HS-27A (cell line): ENCODE measurements at places on chromosomes 1 and 21.

- DNase-seq, result no peak
These were observed 699.9 kb downstream of the MATN1 start for GRCh38 chr1:30023339-30024022.

DNA sequence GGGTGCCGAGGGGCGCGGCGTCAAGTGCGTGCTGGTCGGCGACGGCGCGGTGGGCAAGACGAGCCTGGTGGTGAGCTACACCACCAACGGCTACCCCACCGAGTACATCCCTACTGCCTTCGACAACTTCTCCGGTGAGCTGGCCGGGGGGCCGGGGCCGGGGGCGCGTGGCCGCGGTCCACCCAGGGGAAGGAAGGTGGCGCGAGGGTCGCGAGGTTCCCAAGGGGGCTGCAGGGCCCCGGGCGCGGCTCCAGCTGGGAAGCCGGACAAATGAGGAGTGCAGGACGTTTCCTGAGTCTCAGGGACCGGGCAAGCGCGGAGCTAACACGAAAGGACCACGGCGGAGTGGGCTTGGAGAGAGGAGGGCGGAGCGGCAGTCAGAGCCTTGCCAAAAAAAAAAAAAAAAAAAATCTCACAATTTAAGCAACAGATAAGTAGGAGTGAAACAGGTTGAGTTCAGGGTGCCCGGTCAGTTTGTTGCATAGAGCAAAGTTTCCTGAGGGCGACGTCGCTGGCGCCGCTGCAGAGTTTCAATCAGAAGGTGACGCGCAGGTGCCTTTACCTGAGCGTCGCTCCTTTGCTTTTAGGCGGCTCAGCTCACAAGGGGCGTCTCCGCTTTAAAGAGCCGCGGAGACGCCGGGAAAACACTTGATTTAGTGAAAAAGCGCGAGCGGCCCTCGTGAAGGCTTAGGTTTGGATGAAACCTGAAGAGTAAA lies 750 bp downstream of the RHOU start:
- no peak for DNase-seq

DNA sequence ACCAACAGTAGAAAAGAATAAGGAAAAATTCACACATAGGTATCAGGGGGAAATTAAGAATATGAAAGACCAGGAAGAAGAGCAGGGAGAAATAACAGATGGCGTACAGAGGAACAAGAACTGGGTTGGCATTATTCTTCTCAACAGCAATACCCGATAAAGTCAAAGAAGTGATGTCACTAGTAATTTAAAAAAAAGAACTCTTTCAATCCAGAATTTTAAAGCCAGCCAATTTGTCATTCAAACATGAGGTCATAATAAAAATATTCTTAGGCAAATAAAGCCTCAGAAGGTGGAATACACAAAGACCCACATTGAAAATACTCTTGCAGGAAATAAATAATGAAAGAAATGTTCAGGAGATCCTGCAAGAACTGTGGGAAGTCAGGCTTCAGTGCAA lies 8.8 kb downstream of the NCMAP start:
- no peak for DNase-seq

- DNase-seq, result peak; percentile 4
These were observed 604.7 kb downstream of the PTPRC start for GRCh38 chr1:199243423-199244061.
